ENCODE measurements at places on chromosomes 3 and 15.

GRCh38 chr3:10467904-10468612 is 37.3 kb downstream of the ATP2B2 start:
- DNase-seq: no peak

- DNase-seq: no peak
Measured at GRCh38 chr3:62554264-62554799, 181.0 kb upstream of the FEZF2 start.

- DNase-seq: no peak
Measured at GRCh38 chr3:108090049-108090700, 656 bp downstream of the CD47 start.

- DNase-seq: no peak
Measured at GRCh38 chr15:57231559-57231958, 144.7 kb upstream of the CGNL1 start.

DNA sequence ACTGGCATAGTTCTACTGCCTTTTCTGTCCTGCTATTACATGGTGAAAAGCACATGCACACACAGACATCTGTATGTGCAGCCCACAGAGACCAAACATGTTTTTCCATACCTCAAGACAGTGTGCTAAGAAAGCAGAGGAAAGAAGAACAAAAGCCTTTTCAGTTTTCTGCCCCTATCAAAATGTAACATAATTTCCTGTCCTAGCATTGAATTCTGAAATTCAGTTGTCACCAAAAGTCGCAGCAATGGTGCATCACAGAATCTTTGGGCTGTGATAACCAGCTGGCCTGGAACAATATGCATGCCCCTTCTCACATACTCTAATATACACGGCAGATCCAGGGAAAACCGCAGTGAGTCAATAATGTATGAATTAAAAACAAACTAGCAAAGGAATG is 153.8 kb upstream of the RAP2B start:
- DNase-seq: no peak

DNA sequence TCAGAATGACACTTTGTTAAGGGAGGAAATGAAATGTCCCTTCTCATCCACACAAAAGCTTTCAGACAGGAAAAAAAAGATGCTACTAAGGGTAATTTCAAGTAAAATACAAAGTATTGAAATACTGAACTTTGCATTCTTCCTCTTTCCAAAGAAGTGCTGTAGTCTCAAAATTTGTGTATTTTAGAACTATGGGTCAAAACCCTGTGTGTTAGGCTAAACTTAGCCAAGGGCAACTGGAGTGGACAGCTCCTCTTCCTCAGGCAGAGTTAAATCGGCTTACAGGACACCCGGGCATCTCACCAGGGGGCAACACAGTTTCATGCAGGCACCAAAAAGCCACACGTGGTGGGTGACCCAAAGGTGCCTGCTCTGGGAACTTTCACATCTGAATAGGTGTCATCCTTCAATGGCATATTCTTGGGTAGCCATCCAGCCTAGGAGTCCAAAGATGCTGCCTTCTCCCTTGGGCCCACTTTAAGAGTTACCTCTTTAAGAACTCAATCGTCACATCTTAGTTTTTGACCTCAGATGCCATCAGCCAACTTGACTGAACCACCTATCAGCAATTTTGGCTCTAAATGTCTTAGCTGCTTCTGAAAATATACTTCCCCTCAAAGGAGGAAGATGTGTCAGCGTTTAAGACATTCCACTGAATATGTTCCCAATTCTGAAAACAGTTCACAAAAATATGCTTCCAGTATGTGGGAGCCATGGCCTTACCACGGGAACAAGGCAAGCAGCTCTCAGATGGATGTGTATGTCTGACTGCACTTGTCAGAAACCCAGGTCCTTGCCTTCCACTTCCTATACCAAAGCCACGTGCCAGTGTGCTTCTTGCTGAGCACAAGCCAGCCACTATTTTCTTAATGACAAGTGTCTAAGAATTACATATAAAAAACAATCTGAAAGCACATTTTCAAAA is 32.2 kb upstream of the MUC13 start:
- DNase-seq: no peak

DNA sequence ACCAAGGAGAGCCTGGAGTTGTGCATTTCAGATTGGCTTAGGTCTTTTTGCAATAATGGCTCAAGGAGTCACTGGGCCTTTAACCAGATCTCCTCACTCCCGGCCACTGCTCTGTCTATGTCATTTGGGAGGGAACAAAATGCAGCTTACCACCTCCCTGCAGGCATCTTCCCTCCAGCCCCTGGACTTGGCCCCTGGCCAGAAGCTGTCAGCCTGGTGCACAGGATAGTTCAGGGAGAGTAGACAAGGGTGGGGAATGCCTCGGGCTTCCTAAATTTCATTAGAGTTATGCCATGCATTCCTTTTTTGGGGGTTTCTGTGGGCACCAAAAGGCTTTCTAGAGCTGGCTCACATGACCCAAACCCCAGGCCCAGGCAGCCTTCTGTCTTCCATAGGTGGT is 70.2 kb upstream of the HRH1 start:
- DNase-seq: no peak

DNA sequence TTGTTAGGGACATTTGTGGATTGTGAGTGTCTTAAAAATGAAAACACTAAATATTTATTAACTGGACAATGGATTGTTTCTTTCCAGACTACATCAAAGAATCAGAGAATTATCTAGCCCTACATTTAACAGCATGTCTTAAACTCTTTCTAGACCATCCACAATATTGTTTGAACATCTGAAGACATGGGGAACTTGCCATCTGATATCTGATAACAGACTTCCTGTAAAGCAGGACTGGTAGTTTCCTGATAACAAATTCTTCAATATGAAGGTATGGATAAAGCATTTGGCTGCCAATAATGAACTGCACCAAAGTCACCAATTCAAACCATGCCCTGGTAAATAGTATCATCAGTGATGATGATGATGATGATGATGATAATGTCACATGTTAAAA is 26.2 kb upstream of the HACD2 start:
- no peak for DNase-seq

DNA sequence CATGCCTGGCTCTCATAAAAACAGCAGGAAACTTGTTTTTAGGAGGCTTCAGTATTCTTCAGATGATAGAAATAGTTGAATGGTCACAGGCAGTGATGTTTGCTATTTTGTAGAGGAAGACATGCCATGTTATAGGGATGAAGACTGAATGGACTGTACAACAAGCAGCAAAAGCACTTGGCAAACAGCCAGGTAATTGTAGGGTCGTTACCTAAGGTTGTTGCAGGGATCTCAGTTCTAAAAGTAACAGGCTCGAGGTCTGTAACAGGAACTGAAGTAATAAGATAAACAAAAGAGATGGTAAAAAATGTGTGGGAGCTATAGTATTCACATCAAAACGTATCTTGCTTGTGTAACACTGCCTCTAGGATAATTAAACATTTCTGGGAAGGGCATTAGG is 116.3 kb downstream of the TFG start:
- DNase-seq: no peak

- no peak for DNase-seq
Measured at GRCh38 chr15:72998226-72998625, 54.0 kb upstream of the NEO1 start.

DNA sequence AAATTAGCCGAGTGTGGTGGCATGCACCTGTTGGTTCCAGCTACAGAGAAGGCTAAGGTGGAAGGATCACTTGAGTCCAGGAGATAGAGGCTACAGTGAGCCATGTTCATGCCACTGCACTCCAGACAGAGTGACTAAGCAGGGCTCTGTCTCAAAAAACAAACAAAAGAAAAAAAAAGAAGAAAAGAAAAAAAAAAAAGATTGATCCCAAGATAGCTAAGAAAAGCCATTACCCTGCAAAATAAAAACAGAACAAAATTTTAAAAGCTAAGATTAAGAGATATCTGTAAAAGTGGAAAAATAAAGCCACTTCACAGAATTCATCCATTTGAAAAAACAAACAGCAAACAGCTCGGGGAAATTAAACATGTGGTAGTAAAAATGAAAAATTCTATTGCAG is 23.8 kb downstream of the LRRC2 start:
- DNase-seq: no peak

GRCh38 chr15:96948981-96949380 is 618.5 kb downstream of the NR2F2 start:
- no peak for DNase-seq

GRCh38 chr15:67196222-67196621 is 58.2 kb downstream of the AAGAB start:
- no peak for DNase-seq
